ENCODE measurements at places on chromosomes 12 and 14.

DNA sequence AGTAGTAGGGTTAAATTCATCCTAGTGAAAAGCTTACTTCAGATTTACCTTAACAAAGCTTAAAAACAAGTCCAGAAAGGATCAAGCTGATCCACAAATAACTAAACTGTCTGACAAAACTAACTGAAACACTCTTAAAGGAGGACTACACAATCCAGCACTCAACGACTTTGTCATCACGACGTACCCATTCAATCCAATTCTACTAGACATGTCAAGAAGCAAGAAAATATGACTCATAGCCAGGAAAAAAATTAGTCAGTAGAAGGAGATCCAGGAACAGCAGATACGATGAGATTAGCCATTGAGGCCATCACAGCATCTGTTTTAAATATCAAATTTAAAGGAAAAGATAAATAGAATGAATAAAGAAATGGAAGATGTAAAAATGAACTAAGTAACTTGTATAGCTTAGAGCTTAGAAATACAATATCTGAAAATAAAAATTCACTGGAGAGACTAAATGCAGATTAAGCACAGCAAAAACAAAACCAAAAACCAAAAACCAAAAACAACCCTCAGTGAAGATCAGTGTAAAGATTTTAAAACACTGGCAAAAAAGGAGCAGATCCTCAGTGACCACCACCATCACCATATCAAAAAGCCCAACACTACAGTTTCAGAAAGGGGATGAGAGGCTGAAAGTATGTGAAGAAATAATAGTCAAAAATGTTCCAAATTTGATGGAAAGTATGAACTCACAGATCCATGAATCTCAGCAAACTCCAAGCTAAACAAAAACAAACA is 95.0 kb upstream of the CCND2 start:
- DNase-seq = no peak

- no peak for DNase-seq
Observed at GRCh38 chr14:101008196-101008595, 104.7 kb upstream of the RTL1 start.

DNA sequence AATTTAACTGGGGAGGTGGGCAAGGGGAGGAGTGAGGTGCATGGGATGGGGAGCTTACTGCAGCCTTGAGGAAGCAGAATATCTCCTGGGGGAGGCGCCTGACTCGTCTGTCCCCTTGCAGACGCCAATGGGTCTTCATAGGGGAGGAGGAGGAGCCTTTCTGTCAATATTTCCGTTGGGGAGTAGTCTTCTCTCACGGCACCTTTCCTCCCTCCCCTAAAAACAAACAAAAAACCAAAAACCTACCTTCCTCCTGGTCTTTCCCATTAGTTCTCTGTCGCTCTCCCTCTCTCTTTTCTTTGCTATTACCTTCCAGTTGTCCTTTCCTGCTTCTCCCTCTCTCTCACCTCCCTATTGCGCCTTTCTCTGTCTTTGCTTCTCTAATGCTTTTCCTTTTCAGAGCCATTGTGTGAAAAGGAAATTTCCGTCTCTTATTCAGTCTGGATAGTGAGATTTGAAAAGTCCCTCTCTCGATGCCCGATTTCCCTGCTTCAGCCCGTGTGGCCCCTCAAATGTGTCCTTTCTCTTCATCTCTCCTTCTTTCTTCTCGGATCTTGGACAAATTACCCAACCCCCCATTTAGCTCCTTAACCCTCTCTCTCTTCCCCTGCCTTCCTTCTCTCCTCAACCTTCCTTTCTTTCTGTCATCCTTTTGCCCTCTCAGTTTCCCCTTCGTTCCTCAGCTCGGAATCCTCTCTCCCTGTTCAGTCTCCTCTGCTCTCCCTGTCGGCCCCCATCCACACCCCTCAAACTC is 5.9 kb downstream of the GPR84 start:
- no peak for DNase-seq

DNA sequence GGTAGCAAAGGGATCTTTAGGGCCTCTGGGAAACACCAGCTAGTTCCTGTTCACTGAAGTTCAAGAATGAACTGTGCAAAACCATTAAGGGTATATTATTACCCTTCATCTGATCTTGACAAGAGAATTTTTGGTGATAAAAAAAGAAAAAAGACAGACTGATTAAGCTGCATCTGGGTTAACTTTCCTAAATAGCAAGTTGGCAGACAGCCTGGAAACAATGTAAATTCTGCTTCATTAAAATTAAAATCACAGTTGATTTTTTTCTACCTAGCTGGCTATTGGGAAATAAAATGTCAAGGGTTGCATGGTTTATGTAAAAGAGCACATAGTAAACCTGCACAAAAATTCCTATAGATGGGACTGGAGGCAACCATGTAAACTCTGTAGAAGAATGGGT is 126.6 kb upstream of the PRKD1 start:
- no peak for DNase-seq

DNA sequence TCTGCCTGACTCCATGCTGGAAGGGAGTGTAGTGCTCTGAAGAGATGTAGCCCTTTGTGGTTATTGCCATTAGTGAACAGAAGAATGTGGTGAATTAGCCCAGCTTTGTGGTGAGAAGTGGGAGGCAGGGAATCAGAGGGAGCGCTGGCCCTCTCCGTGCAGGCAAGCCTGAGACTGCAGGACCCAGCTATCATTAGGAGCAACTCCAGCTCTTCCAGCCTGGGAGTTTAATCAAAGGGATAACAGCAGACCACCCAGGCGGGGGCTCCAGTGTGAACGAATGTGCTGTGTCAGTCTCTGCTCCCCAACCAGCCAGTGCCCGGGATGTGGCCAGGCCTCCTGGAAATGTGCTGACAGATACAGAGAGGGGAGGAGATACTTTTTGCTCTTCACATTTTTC is 142.7 kb downstream of the TTLL5 start:
- DNase-seq = no peak

DNA sequence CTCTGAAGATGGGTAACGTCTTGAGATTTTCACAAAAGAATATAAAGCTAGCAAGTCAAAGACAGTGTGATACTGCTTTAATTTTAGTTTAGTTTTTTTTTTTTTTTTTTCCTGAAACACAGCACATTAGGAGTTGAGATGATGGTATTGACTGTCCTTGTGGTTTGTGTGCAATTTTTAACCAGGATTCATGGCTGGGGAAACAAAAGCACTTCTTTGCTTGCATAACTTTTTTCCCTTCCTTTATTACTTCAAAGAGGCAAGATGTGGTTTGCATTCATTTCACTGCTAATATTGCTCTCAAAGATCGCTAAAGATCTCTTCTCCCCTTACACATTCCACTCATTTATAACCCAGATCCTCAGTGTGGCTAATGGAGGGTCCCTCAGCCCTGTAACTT is 157.1 kb upstream of the PZP start:
- DNase-seq = no peak

DNA sequence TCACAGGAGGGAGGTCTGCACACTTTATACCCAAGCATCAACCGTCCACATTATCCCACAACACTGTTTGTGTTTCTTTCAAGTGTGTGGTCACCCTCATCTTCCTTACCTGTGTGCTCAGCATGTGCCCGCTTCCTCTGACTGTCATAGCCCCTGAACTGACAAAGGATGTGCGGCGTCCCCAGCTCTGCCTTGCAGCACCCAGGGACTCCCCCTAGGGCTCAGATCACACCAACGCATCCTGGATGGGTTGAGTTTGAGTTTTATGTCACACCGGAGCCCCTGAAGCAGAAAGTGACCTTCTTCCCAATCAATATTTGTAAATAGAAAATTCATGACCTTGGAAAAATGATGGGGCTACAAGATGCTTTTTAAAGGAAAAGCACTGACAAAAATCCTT is 770.7 kb upstream of the TMEM132C start:
- DNase-seq = no peak

- no peak for DNase-seq
Observed at GRCh38 chr12:57106021-57106708, 5.0 kb downstream of the STAT6 start.

- no peak for DNase-seq
Observed at GRCh38 chr14:37597538-37597913, 2.1 kb downstream of the TTC6 start.

- DNase-seq = no peak
Observed at GRCh38 chr14:102105369-102105768, 18.5 kb upstream of the HSP90AA1 start.

DNA sequence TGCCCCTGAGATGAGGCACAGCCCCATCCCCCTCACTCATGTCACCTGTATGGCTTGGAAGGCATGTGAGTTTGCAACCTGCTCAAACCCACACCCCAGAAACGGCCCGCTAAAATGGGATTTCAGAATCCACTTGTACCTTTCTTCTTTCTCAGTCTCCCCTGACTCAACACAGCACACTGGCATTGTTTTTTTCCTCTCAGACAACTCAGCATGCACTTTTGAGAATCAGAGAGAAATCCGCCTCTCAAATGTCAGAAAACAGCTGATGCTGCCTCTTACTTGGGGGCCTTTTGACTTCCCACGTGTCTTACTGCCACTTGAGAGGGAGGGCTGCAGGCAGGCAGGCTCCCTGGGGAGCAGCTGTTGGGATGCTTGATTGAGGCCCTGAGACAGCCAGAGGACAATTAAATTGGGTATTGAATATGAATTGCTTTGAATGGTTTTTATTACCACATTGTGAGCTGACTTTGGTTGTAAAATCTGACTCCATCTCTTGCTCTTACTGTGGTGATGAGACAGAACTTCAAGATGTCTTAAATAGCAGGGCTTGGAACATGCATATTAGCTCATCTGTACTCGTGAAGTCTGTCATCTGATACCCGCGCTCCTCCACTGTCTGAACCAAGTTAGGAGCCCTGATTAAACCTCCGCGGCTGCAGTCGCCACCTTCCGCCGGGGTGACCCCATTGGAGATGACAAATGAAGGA is 96.6 kb downstream of the APAF1 start:
- DNase-seq = no peak
